A549 treated with dexamethasone at 1 μM for 4 hours (cell line): ENCODE measurements at places on chromosomes 1 and 21. TPM values are rescaled to one million over a fixed set of nuclear protein-coding genes. Genes with fewer than 3 reads are reported as not detected.

Gene CEP350
- total RNA-seq: 9.2 to 16.2 TPM (median 13.0 TPM) in 5 replicates

Gene FCRLA
- total RNA-seq: 0.08 TPM in 1 of 5 replicates, not detected in the others

Gene RGS1
- total RNA-seq: not detected in 5 replicates

Gene CNIH4
- 102 to 115 TPM (median 106 TPM) in 5 replicates for total RNA-seq

Gene FAM151A
- total RNA-seq: 0.14 to 0.43 TPM (median 0.29 TPM) in 5 replicates
